ENCODE measurements at places on chromosomes 1 and 21. TPM values are rescaled to one million over a fixed set of nuclear protein-coding genes. Genes with fewer than 3 reads are reported as not detected.

- H3K4me1 ChIP-seq, result no peaks in the 10 kb centered on the region
- no peak overlapping the region for H3K27ac ChIP-seq
- no peak overlapping the region for H3K4me3 ChIP-seq
- H3K27me3 ChIP-seq, result peaks cover 6% of the 10 kb centered on the region
- H3K36me3 ChIP-seq, result no peaks in the 10 kb centered on the region
These were observed 34.9 kb upstream of the VASH2 start for GRCh38 chr1:212915245-212916091.

- no peak overlapping the region for H3K27ac ChIP-seq
- H3K4me3 ChIP-seq, result peak overlapping the region; percentile 90
- H3K27me3 ChIP-seq, result no peaks in the 10 kb centered on the region
- H3K36me3 ChIP-seq, result no peaks in the 10 kb centered on the region
- peaks cover 20% of the 10 kb centered on the region for H3K4me1 ChIP-seq
These were observed 1.4 kb upstream of the PIK3R3 start for GRCh38 chr1:46133781-46134350.

Gene LRRC41
- 94.5 TPM for total RNA-seq

DNA sequence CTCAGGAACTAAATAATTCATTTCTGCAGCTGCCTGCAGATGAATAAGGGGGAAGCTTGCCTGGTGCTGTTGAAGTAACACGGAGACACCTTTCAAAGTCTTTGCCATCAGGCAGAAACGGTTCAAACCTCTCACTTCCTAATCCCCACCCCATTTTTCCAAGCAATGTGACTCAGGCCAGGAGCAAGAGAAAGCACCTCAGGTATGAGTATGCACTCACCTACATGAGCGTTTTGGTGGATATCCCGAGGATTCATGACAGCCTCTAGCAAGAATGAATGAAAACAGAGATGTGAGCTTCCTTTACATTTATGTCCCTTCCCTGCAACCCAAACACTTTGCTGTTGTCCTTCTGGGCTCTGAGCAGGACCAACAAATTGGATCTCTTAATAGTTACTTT, 63.4 kb upstream of the LAX1 start:
- DNase-seq, result no peak
- H3K4me1 ChIP-seq, result no peaks in the 10 kb centered on the region
- no peak overlapping the region for H3K4me3 ChIP-seq
- H3K27me3 ChIP-seq, result no peaks in the 10 kb centered on the region
- H3K27ac ChIP-seq, result no peak overlapping the region

Gene UQCRHL
- total RNA-seq, result 1.7 TPM

GRCh38 chr1:90370686-90371447, 346.2 kb downstream of the BARHL2 start:
- peak overlapping the region; percentile 37 for H3K27ac ChIP-seq
- H3K27me3 ChIP-seq, result no peaks in the 10 kb centered on the region
- no peaks in the 10 kb centered on the region for H3K36me3 ChIP-seq
- H3K4me3 ChIP-seq, result no peak overlapping the region

DNA sequence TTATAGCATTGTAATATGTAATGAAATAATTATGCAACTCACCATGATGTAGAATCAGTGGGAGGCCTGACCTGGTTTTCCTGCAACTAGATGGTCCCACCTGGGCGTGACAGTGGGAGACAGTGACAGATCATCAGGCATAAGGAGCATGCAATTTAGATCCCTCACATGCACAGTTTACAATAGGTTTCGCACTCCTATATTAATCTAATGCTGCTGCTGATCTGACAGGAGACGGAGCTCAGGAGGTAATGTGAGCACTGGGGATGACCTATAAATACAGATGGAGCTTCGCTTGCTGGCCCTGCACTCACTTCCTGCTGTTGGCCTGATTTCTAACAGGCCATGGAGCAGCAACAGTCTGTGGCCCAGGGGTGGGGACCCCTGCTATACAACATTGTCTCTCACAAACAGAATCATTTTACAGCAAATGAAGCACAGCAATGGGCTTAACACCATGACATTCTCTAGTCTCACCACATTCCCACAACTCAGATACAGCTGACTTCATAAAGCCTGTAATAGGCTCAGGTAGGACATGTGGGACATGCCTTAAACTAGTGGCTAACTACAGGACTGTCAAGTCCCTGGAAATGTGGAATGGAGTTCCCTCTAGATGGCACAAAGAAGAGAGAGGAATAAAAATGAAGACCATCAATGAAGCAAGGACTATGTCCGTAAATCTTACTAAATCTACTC, 40.7 kb upstream of the SLC5A9 start:
- no peaks in the 10 kb centered on the region for H3K36me3 ChIP-seq
- H3K4me3 ChIP-seq, result no peak overlapping the region
- H3K27ac ChIP-seq, result no peak overlapping the region
- H3K4me1 ChIP-seq, result no peaks in the 10 kb centered on the region

Gene OR2AK2
- not detected for total RNA-seq

GRCh38 chr21:31974454-31974985, 101.7 kb downstream of the HUNK start:
- no peak for DNase-seq
- no peaks in the 10 kb centered on the region for H3K27me3 ChIP-seq
- no peak overlapping the region for H3K27ac ChIP-seq
- no peaks in the 10 kb centered on the region for H3K4me1 ChIP-seq

GRCh38 chr1:4585216-4585615, 69.2 kb upstream of the AJAP1 start:
- DNase-seq, result no peak
- H3K4me3 ChIP-seq, result no peak overlapping the region
- H3K4me1 ChIP-seq, result no peaks in the 10 kb centered on the region
- no peaks in the 10 kb centered on the region for H3K36me3 ChIP-seq

- no peak for DNase-seq
- no peaks in the 10 kb centered on the region for H3K36me3 ChIP-seq
- no peak overlapping the region for H3K27ac ChIP-seq
These were observed 207.9 kb downstream of the RRAGC start for GRCh38 chr1:38651669-38652068.

Gene VASH2
- total RNA-seq, result 10.0 TPM

Gene MFAP2
- total RNA-seq, result 132 TPM

DNA sequence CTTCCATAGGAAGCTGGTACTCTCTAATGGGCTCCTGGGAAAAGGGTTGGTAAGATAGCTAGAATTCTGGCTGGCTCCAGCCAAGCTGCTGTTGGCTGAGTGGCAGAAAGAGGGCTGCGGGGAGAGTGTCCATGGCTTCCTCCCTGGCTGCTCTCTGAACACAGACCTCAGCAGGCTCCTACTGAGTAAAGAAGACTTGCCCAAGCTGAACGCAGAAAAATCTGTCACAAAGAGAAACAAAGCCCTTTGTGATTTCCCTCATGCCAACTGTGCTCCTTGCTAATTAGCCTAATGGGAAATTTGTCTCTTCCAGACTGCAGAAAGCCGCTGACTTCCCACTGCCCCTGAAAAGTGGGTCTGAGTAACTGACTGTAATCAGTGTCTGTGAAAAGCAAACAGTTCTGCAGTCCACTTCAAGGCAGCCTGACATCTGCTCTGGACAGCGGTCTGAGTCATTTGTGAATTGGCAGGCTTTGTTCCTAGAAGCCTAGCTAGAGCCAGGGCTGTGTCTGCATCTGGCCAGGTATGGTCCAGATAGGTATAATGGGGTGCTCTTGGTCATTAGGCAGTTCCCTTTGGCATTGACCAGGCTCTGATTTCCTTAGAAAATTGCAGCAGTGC, 282.8 kb downstream of the ZNF648 start:
- H3K27ac ChIP-seq, result no peak overlapping the region
- DNase-seq, result peak; percentile 38
- H3K4me1 ChIP-seq, result peaks cover 18% of the 10 kb centered on the region
- H3K4me3 ChIP-seq, result no peak overlapping the region

Gene TNFRSF8
- 0.22 TPM for total RNA-seq

GRCh38 chr21:15015622-15016471, 49.0 kb downstream of the NRIP1 start:
- DNase-seq, result peak; percentile 93
- no peak overlapping the region for H3K4me3 ChIP-seq
- no peaks in the 10 kb centered on the region for H3K27me3 ChIP-seq

Gene COL24A1
- total RNA-seq, result 5.6 TPM

Gene C1orf21
- 15.1 TPM for total RNA-seq

- H3K4me3 ChIP-seq, result no peak overlapping the region
- no peak overlapping the region for H3K27ac ChIP-seq
- no peak for DNase-seq
These were observed 56.0 kb upstream of the GPR52 start for GRCh38 chr1:174391716-174392115.

- no peak overlapping the region for H3K27ac ChIP-seq
- peak; percentile 75 for DNase-seq
- no peaks in the 10 kb centered on the region for H3K36me3 ChIP-seq
- no peaks in the 10 kb centered on the region for H3K27me3 ChIP-seq
- H3K4me3 ChIP-seq, result no peak overlapping the region
These were observed 33.5 kb downstream of the ADGRL2 start for GRCh38 chr1:81834268-81834667.

- H3K27me3 ChIP-seq, result no peaks in the 10 kb centered on the region
- H3K36me3 ChIP-seq, result no peaks in the 10 kb centered on the region
- DNase-seq, result no peak
- H3K4me1 ChIP-seq, result peaks cover 4% of the 10 kb centered on the region
- H3K27ac ChIP-seq, result no peak overlapping the region
- no peak overlapping the region for H3K4me3 ChIP-seq
These were observed 13.5 kb downstream of the GSTM5 start for GRCh38 chr1:109725510-109725909.

Gene HIVEP3
- 9.4 TPM for total RNA-seq

GRCh38 chr21:25836396-25836795, 101.6 kb downstream of the GABPA start:
- DNase-seq, result peak; percentile 78
- no peak overlapping the region for H3K4me3 ChIP-seq
- no peak overlapping the region for H3K27ac ChIP-seq
- H3K36me3 ChIP-seq, result no peaks in the 10 kb centered on the region

Gene NHLH1
- total RNA-seq, result 0.70 TPM

Gene AGPAT3
- 35.6 TPM for total RNA-seq

Gene PLA2G5
- not detected for total RNA-seq

DNA sequence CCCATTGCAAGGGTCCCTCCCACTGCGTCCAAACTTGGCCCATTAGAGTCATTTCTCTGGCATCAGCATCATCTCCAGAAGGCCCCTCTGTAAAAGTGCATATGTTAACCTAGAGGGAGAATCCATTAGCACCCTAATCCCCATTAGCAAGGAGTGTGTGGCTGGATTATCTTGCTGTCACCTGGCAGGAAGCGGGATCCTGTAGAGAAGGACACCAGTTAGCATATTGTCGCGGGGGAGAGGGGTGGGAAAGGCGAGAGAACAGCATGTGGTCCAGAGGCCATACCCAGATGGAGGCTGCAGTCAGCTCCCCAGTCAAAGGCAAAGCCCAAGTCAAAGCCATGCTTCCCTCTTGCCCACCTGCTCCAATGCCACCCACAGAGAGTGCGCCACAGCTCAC, 64.0 kb downstream of the OLIG1 start:
- no peak overlapping the region for H3K27ac ChIP-seq
- H3K4me3 ChIP-seq, result no peak overlapping the region
- peaks cover 34% of the 10 kb centered on the region for H3K27me3 ChIP-seq

Gene CNIH3
- total RNA-seq, result 7.7 TPM

- H3K4me3 ChIP-seq, result no peak overlapping the region
- H3K36me3 ChIP-seq, result no peaks in the 10 kb centered on the region
- no peaks in the 10 kb centered on the region for H3K27me3 ChIP-seq
- DNase-seq, result no peak
- H3K27ac ChIP-seq, result no peak overlapping the region
- peaks cover 28% of the 10 kb centered on the region for H3K4me1 ChIP-seq
These were observed 215.4 kb downstream of the PBX1 start for GRCh38 chr1:164774413-164774812.

GRCh38 chr1:202010180-202011015, at the start of gene ELF3:
Gene ELF3 (plus strand): TSS chr1:202010587. CDS start chr1:202011137, 550 bp downstream.
- no peaks in the 10 kb centered on the region for H3K27me3 ChIP-seq
- no peak within 1 kb of the TSS for H3K4me3 ChIP-seq
- no peak within 1 kb of the TSS for H3K27ac ChIP-seq
- DNase-seq, result no peak
- H3K36me3 ChIP-seq, result peaks cover 2% of the 10 kb centered on the region

DNA sequence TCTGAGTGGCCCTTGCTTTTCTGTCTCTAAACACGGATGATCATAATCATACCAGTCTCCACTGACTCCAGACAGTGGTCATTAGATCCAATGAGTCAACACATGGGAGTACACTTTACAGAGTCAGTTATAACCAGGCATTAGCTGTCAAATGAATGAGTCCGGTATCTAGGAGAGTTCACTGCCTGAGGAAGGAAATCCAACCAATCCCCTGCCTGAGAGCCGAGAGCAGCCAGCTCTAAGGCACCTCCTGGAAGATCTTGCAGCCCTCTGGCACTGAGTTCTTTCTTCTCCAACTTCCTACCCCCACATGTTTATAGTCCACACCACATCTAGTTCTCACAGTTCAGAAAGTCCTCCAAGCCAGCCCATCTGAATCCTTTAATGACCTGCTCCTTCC, 29.4 kb upstream of the RBM15 start:
- no peak overlapping the region for H3K4me3 ChIP-seq
- H3K36me3 ChIP-seq, result no peaks in the 10 kb centered on the region
- peaks cover 41% of the 10 kb centered on the region for H3K4me1 ChIP-seq
- H3K27ac ChIP-seq, result peak overlapping the region; percentile 72
- DNase-seq, result peak; percentile 91

DNA sequence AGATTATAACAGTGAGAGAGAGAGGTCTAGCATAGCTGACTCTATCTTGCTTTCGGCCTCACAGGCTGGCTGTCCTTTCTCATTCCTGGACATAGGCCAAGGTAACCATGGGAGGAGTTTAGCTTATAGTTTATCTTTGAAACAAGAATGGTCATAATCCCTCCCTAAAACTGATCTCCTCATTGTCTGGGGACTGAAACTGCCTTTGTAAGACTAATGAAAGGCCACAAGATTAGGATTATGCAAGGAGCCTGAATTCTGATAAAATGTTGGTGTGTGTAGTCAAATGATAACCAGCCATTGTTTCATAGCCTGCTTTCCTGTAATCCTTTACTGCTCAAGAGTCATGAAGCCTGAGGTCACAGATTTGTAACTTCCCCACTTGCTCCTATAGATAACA, 131.9 kb upstream of the LYPLAL1 start:
- no peaks in the 10 kb centered on the region for H3K4me1 ChIP-seq
- no peak overlapping the region for H3K27ac ChIP-seq
- H3K4me3 ChIP-seq, result no peak overlapping the region
- H3K27me3 ChIP-seq, result no peaks in the 10 kb centered on the region

GRCh38 chr1:234592240-234592639, 17.7 kb downstream of the IRF2BP2 start:
- no peak overlapping the region for H3K4me3 ChIP-seq
- DNase-seq, result no peak
- no peaks in the 10 kb centered on the region for H3K4me1 ChIP-seq
- no peak overlapping the region for H3K27ac ChIP-seq
- H3K27me3 ChIP-seq, result no peaks in the 10 kb centered on the region

DNA sequence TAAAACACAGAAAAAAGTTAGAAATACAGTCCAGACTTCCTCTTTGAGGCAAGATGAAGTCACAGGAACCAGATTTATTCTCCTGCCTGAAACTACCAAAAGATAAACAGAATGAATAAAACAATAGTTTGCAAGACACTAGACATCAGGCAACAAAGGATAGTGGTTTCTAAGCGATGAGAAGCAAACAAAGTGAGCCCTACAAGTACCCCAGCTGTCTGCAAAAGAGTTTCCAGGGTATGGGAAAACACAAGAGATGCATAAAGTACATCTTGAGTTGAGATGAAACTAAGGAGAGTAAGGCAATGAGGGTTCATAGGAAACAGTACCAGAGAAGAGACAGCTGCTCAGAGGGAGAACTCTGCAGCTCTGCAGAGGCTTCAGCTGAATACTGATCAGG, 83.3 kb upstream of the COL24A1 start:
- H3K27me3 ChIP-seq, result no peaks in the 10 kb centered on the region
- no peaks in the 10 kb centered on the region for H3K4me1 ChIP-seq
- no peak overlapping the region for H3K4me3 ChIP-seq
- no peaks in the 10 kb centered on the region for H3K36me3 ChIP-seq
- no peak overlapping the region for H3K27ac ChIP-seq
